ENCODE measurements at places on chromosomes 2 and 18.

GRCh38 chr2:98759827-98760625 is 29.1 kb upstream of the MGAT4A start:
- DNase-seq, result no peak

GRCh38 chr2:14256890-14257289 is 375.6 kb upstream of the LRATD1 start:
- DNase-seq, result no peak

GRCh38 chr2:85705680-85706039 is 11.5 kb downstream of the GNLY start:
- DNase-seq, result no peak

DNA sequence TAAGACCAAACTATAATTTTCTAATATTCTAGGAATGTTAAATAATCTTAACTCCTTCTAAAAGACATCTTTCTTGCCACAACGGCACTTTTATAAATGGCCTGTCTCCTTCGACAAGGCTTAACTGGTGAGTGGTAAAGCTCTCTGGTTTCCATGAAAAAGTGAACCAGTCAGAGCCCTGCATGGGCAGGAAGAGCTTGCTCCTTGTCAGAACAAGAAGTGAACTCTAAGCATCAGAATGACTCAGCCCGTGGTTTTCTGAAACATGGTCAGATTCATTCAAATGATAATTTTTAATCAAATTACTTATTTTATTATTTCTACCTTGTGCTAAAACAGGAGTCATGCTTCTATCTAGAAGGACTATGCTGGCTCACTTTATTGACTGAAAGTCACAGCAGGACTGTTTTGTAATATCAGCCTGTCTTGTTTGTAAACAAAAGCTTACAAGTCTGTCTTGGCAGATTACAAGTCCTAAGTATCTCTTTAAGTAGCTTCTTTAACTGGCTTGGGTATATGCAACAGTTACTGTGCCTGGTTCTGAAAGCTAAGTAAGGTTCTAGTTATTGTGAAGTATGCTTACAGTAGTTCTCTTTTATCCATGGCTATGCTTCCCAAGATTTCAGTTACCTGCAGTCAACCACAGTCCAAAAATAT is 245.4 kb downstream of the NAPG start:
- DNase-seq, result no peak

GRCh38 chr2:238458651-238459050 is 31.9 kb downstream of the ASB1 start:
- DNase-seq, result no peak

DNA sequence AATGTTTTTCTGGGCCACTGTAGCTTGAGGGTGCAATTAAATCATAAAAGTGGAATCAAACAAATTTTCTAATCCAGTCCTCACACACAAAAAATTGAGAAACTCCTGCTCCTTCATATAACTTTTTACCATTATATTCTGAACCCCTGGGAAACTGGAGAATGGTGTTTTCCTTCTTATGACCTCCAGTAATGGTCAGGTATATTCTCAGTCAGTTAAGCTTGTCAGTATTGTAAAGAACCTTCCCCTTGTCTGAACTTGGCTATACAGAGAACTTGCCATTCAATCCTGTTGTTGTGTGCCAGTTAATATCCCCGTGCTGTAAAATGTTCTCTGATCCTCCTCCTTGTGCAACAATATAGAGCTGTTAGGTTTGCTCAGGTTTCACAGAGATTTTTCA is 39.5 kb downstream of the ZNF804A start:
- no peak for DNase-seq

DNA sequence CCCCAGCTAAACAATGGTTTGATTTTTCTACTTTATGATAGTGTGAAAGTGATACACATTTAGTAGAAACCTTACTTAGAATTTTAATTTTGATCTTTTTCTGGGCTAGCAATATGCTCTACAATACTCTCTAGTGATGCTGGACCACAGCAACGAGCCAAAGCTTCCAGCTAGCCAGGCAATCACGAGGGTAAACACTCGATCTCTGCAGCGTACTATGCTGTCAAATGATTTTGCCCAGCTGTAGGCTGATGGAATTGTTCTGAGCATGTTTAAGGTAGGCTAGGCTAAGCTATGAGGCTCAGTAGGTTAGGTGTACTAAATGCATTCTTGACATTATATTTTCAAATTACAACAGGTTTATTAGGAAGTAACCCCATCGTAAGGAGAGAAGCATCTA is 207.5 kb downstream of the LRRTM4 start:
- DNase-seq, result no peak

- DNase-seq, result no peak
Measured at GRCh38 chr2:169684135-169684565, 10.1 kb downstream of the CFAP210 start.

DNA sequence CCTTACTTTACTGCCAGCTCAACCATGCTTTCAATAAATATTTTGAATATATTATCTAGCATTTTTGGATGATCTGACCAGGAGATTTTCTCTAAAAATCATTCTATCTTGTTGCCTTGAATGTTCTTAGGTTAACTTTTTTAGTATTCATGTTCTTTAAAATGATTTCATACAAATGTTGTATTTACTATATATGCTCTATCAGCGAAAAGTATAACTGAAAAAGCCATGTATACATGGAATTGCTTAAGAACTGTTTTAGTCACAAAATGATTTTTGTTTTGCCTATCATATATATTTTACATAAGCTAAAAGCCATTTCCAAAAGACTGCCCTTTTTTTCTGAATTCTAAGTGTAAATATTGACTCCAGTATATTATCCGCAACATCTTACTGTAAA is 213.9 kb downstream of the WDPCP start:
- no peak for DNase-seq

- no peak for DNase-seq
Measured at GRCh38 chr2:178829981-178830380, 22.8 kb upstream of the TTN start.

- no peak for DNase-seq
Measured at GRCh38 chr2:12498704-12499103, 218.0 kb upstream of the TRIB2 start.

DNA sequence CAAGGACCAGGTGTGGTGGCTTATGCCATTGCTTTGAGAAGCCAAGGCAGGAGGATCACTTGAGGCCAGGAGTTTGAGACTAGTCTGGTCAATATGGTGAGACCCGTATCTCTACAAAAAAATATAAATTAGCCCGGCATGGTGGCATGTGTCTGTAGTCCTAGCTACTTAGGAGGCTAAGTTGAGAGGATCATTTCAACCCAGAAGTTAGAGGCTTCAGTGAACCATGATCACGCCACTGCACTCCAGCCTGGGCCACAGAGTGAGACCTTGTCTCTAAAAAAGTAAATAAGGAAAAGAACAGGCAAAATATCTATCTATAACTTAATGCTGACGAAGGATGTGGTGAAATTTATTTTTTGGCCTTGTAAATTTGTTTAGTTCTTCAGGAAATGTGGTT is 78.1 kb downstream of the UGGT1 start:
- DNase-seq, result no peak

DNA sequence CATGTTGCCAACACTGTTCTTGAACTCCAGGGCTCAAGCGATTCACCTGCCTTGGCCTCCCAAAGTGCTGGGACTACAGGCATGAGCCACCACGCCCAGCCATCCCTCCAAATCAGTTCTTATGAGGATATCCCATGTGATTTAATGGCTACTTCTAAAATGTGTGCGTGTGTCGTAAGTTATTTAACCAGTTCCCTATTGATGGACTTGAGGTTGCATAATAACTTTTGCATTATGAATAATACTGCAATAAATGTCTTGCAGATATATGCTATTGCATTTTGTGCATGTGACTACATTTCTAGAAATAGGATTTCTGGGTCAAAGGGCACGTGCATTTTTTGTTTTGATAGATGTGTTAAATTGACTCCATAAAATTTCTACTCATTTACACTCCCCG is 19.0 kb downstream of the DIPK1C start:
- DNase-seq, result no peak

DNA sequence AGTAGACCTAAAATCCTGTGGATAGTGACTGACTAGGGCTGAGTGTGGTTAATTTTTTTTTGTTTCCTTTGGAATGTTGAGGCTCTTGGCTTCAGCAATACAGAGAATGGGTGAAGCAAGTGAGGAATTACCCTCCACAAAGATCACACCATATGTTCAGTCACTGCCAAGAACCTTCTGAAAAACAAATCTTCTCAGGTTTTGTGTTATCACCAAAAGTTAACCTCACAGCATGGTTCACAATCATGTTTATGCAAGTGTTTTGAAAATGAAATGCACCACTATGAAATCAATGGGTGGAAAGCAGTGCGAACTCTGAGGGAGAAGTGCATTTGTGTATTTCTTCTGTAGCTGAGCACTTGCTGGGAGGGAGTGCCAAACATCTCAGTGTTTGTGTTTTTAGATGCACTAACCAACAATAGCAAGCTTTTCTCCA is 44.4 kb downstream of the SPATS2L start:
- DNase-seq, result no peak

DNA sequence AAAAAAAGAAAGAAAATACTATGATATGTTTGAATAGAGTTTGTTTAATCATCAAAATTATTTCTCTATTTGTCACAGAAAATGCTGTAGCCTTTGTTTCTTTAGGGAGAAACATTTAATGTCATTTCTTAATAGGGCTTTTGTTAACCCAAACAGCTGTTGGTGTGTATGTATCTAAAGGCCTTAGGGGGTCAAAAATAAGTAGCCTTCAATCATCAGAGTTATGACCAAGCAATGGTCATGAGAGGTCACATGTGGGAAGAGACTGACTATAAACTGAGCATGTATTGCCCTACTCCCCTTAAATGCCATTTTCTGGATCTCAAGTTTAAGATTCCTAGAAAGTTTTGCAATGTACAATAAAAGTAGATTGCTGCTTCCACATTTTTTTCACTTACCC is 22.7 kb downstream of the HNMT start:
- DNase-seq, result no peak

- no peak for DNase-seq
Measured at GRCh38 chr2:10930721-10931516, 19.2 kb downstream of the KCNF1 start.

DNA sequence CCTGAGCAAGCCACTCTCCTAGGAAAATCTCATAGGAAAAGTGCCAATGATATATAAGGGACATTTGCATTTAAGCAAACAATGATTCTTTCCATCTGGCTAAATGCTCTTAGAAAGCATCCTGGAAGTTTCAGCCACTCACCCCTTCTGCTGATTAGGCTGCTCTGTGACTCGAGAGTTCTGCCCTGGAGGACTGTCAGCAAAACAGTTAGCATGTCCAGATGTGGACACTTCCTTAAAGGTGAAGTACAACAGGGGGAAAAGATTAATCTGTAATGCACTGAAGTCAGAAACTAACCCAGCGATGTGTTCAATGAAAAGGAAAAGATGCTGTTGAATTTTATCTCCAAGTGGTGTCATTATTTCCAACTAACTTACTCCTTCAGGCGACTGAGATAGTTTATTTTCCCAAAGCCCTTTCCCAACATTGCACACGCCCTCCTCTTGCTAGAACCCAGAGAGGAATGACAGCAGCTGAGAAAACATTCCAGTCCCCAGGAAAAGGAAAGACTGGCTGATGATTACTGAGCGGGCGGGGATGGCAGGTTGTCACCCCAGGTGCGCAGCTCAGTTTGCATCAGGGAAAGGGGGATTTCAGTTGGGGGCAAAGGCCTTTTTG is 214.0 kb downstream of the SS18 start:
- DNase-seq, result no peak

- DNase-seq, result no peak
Measured at GRCh38 chr2:100535855-100536254, 26.9 kb upstream of the PDCL3 start.

DNA sequence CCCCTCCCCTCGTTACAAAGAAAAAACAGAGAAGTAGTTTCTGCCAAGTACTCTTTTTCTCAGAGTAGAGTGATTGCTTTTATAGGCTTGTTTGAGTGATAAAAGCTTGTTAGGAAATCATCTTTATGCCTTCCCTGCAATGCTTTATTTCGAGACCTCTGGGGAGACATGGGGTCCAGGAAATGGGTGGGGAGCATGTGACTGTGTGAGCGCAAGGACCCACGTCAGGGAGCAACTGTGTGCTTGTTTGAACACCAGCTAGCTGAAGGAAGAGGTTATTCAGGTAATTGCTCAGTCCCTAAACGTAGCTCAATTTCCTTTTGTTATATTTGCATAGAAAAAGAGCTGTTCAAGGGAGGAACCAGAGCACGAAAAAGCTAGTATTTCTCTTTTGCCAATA is 187.3 kb downstream of the FAM210A start:
- DNase-seq, result no peak

DNA sequence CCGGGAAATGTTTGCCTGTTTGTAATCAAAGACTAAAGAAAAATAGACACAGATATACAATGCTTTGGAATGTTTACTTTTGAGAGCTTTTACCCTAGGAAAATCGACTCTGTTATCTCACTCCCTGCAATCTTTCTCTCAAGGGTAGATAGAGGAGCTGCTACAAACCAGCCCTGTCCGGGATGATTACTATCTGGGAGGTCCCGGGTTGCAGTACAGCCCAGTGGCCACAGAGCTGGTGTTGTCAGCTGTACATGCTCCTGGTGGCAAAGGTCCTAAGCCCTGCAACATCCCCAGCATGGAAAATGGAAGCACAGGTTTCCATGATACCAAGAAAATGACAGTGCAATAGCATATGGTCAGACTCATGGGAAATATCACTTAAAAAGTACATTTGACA is 570.5 kb upstream of the SOX11 start:
- no peak for DNase-seq

DNA sequence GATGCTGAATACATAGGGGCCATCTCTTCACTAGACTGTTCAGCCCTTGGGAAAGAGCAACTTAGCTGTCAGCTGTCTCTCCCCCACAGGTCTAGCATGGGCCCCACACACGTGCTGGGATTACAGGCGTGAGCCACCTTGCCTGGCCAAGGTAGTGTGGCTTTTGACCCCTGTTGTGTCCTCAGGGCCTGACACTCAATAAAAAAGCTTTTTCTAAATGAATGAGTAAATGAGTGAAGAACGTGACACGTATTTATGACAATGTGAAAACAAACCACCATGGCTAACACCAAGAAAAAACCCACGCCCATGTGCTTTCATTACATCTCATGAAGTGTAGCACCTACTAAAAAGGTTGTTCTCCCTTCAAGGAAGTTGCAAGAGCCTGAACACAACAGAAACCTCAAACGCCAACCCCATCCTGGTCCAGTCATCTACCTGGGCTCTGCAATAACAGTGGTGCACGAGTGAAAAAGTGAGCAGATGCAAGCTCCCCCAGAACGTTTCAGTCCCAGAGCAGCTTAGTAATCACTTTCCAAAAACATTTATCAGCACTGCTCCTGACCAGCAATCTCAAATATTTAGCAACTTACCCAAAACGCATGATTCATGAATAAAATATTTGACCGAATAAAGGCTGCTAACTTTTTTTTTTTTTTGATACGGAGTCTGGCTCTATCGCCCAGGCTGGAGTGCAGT is 3.4 kb downstream of the WDFY1 start:
- DNase-seq, result no peak

- DNase-seq, result no peak
Measured at GRCh38 chr2:224887141-224887540, 155.1 kb downstream of the DOCK10 start.
